ENCODE measurements at places on chromosomes 6 and 20.
A peak's percentile ranks its signal among the peaks of the same experiment; 100 is the strongest.

- no peak for DNase-seq
Measured at GRCh38 chr6:75484535-75484934, 9.1 kb downstream of the FILIP1 start.

DNA sequence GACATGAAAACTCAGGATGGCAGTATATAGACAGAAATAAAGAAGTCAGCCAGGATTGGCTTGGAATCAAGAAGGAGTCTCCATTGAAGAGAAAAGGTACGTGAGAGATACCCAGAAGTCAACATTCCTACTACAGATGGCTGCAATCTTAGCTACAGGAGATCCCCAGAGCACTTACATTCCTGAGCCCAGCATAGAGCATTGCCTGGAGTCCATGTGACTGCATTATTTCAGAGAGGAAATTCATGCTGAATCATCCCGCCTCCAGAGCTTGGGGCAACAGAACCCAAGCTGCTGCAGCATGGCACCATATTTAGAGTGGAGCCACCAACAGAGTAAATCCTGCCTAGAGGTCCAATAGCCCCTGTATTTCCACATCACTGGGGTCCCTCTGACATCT lies 125.0 kb upstream of the GRIK2 start:
- DNase-seq = no peak

GRCh38 chr20:5510446-5510845 lies 193.7 kb upstream of the PROKR2 start:
- DNase-seq = no peak

DNA sequence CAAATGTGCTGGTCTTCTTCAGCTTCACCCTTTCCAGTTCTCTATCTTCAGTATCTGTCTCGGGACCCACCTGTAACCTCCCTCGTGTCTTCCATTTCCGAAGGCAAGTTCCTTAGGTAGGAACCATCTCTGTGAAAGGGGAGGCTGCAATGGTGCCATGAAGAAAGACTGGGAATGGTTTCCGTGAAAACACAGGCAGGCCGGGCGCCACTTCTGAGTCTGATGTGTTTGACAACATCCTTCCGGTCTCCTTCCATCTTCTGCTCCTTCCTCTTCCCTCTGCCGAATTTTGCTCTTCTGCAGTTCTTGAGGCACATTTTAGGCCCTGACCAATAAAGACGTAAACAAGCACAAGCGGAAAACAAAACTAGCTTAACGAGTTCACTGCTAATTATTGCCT lies 328.0 kb downstream of the THBS2 start:
- DNase-seq = no peak

DNA sequence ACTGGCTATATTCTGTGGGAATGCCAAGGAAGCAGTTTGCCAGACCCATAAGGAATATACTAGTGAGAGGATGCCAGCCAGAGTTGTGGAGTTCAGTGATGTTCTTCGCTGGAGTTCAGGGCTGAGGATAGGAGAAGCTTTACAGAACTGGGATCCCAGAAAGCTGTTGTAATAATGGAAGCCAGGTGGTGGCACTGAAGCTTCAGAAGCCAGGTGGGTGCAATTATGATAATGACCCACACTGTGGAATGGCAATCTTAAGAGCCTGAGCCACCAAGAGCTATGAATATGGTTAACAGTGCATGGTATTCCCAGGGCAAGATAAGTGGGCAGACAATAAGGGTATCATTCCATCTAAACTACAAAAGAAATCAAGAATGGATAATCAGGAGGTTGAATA lies 25.1 kb upstream of the ENPP1 start:
- DNase-seq = no peak

DNA sequence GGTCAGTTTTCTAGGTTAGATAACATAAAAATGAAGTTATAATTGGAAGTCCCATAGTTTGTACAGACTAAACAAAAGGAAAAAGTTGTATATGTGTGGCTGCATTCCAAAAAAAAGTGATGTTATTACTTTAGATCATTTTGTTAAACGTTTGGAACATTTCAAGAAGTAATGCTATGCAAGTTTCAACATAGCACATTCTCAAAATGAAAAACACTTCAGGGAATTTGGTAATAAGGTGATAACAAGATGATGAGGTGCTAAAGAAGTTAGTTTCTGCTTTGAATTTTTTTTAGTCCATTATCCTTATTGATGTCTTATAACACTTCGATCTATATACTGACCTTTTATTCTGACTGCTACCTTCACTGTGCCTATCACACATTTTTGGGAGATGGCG lies 250.7 kb downstream of the PHF3 start:
- no peak for DNase-seq

DNA sequence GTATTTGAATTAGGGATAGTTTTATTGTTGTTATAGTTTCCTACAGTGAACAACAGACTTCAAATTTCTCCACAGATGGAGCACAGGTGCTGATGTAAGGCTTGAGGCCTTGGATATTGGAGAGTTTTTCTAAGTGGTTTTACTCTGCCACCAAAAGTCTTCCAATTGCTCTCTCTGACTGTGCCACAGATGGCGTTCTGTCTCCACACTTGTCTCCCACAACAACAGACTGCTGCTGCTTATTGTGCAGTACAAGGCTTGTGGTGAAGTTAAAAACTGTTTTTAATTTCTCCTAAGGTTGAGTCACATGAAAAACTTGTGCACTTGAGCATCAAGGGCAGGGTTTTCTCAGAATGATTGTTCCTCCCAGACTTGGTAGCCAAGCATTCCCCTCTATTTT lies 460.9 kb upstream of the KHDRBS2 start:
- no peak for DNase-seq

DNA sequence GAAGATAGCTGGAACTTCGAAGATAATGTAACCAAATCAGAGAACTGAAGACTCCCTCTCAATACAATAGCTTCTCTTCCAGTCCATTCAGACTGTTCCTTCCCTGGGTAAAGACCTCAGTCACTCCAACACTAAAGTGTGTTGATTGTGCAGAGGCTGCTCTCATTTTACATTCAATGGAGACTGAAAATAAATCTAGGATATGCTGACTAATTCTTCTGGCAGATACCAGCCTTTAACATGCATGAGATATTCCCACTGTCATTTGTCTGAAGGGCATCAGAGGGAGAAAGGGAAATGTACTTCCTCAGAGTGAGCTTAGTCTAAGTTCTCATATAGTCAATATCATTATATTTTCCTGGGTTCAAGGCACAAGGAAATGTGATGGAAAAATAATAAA lies 166.4 kb upstream of the IRAK1BP1 start:
- DNase-seq = no peak

GRCh38 chr20:47558295-47559066 lies 56.8 kb downstream of the NCOA3 start:
- DNase-seq = no peak

- peak; percentile 52 for DNase-seq
Measured at GRCh38 chr20:17749978-17750721, 50.4 kb downstream of the BANF2 start.

GRCh38 chr6:39882531-39882899 lies 51.7 kb downstream of the MOCS1 start:
- DNase-seq = peak; percentile 58

GRCh38 chr20:38603286-38603685 lies 1.7 kb downstream of the ARHGAP40 start:
- no peak for DNase-seq

DNA sequence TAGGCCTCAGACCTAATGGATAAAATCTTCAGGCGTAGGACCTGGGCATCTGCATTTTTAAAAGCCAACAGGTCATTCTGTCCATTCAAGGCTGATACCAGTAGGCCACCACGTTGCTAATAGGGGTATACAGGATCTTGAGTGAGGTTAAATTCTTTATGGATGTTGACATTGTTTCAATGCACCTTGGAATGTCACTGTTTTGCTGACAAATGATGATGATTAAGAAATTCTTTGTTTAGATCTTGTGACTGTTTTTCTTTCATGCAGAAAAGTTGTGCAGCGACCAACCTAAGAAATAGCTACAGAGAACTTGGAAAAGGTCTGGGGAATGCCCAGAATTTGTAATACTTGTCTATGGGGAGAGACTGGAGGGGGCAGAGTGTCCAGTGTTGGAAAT lies 101.1 kb upstream of the CLDN20 start:
- no peak for DNase-seq
